ENCODE measurements at places on chromosomes 5 and 9.
A peak's percentile ranks its signal among the peaks of the same experiment; 100 is the strongest.

DNA sequence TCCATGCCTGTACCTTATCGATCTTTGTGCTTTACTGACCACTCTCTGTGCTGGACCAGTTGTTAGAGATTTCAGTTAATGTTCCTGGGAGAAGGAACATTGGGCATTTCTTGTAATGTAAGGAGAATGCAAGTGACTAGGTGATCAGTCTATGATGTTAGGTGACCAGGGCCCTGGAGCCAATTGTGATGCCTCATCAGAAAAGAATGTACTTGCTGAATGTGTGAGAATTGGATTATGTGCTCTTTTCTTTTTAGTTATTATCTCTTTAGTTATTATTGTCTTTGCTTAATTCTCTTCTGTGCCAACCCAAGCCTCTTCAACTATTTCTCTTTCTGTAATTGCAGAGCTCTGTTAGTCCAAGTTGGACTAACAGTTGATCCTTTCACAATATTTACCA, 92.9 kb downstream of the LRRC70 start:
- no peak for DNase-seq

GRCh38 chr9:129669946-129670345, 4.5 kb downstream of the PRRX2 start:
- no peak for DNase-seq

- DNase-seq, result no peak
These were observed 7.7 kb downstream of the CDKN2AIPNL start for GRCh38 chr5:134403951-134404350.

GRCh38 chr5:177116631-177117373, 16.8 kb upstream of the NSD1 start:
- peak; percentile 94 for DNase-seq

GRCh38 chr5:42168091-42168670, 243.1 kb downstream of the FBXO4 start:
- DNase-seq, result no peak

DNA sequence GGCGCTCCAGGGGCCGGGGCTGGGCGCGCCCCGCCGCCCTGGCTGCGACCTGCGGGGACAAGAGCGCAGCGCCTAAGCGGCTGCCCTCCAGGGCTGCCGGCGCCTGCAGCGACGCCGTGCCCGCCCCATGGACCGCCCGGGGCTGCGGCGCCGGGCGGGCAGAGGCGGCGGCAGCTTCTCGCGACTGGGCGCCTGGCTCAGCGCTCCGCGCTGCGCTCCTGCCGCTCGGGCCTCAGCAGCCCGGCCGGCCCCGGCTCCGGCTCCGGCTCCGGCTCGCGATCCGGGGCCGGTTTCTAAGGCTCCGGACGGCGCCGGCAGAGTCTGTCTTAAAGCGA, at the start of gene PITX1:
Gene PITX1 (minus strand): TSS at position 328 of the 335 bp plus-strand sequence. CDS start 347 bp downstream, outside the sequence.
- peak; percentile 48 for DNase-seq

- no peak for DNase-seq
These were observed 8.6 kb downstream of the NSD1 start for GRCh38 chr5:177142098-177142611.

DNA sequence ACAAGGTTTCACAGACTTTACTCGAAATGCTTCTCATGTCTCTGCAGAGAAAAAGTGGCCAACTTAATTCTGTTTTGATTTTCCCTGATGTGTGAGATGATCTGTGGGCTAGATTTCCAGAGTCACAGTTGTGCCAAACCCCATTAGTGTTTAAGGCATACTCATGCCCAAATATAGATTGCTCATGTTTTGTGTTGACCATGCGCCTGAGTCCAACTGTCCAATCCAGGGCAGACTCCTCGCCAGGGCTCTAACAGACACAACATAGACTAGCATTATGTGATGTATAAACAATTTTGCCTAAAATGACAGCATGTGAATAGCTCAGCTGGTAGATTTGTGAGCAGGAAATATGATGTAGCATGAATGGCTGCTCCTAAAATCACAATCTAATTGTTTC, 128.1 kb downstream of the PRDM6 start:
- no peak for DNase-seq

GRCh38 chr9:19298436-19299000, 68.0 kb downstream of the DENND4C start:
- DNase-seq, result peak; percentile 7
